Cardiac septum (tissue), 1 donor: ENCODE measurements at places on chromosomes 2 and 18.

- no peak for DNase-seq
These were observed 48.1 kb upstream of the CNOT11 start for GRCh38 chr2:101204400-101205115.

DNA sequence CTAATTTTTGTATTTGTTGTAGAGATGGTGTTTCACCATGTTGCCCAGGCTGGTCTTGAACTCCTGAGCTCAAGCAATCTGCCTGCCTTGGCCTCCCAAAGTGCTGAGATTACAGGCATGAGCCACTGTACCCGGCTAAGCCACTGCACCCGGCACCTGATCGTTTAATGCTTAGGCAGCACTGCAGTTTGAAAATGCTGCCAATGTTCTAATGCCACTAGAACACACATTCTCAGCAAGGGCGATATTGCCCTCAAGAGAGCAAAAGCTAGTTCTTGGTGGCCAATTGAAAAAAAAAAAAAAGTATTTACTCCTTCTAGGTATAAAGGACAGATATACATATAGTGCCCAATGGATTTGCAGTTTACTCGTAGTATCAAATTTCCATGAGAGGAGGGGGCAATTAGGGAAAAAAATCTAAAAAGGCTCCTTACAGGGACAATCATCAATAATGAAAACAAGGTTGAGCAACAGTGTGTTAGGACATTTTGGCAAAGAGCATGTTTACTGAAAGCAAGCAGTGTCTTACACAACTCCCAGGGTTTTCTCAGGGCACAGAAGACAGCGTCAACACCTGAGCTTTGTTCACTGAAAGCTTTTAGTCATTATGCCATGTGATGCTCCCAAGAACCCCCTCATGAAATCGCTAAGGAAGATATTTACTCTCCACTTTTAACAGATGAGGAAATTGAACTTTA, 199.9 kb upstream of the PKDCC start:
- no peak for DNase-seq

DNA sequence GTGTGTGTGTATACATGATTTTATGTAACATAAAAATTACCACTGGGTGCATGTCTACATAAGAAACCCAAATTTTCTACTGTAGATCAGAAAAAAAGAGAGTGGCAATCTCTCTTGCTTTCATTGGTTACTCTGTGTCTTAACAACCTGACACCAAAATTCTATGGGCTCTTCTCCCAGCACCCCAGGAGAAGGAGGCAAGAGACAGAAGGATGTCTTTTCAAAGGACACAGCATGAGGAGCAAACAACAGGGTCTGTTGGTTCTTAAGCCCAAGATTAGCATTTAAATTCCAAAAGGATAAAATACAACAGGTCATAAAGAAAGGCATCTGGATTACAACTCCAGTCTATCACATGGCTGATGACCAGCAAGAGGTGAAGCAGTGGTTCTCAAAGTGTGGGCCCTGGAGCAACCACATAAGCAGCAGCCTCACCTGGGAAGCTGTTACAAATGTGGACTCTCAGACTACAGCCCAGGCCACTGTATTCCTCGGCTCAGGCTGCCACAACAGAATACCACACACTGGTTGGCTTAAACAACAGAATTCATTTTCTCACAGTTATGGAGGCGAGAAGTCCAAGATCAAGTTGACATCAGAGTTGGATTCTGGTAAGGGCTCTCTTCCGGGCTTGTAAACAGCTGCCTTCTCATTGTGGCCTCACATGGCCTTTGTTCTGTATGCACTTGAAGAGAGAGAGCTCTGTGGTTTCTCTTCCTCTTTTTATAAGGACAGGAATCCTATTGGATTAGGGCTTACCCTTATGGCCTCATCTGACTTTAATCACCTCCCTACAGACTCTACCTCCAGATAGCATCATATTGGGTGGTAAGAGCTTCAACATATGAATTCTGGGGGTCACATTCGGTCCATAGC, 79.8 kb upstream of the RNF152 start:
- DNase-seq = no peak

GRCh38 chr18:35786365-35787042, 186.0 kb upstream of the RMP24 start:
- no peak for DNase-seq

DNA sequence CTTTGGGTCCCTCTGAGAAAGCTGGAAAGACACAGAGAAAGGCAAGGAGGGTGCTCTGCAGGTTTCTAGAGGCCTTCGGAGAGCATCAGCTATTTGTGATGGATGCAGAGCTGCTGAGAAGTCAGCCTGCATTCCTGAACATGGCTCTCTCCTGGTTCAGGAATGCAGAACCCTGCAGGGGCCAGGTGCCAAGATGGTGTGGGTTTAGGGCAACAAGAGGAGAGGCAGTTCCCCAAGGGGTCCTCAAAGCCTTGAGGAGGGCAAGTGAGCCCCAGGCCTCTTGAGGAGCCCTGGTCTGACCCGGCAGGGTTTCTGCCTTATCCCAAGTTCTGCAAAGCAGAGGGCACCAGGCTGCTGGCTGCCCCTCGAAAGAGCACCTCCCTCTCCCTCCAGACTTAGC, 93.3 kb downstream of the HS1BP3 start:
- DNase-seq = no peak

GRCh38 chr2:188787021-188787657, 187.0 kb upstream of the COL3A1 start:
- DNase-seq = no peak

GRCh38 chr18:48397021-48397420, 12.2 kb downstream of the ZBTB7C start:
- DNase-seq = no peak

DNA sequence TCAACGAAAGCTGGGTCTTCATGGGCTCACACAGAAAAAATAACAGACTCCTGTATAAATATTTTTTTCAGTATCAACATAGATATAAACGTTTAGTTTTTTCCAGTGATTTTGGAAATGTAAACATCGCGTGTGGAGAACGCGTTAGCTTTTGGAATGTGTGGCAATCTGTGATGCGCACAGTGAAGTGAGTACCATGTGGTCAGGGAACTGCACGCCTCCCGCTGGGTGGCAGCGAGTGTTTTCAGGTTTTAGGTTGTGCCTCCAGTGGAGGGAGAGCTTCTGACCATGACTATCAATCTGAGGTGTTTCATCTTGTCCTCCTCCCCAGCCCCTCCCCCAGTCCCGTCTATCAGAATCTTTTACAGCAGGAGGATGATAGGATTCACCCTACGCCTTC, 127.8 kb downstream of the ARHGAP28 start:
- no peak for DNase-seq

DNA sequence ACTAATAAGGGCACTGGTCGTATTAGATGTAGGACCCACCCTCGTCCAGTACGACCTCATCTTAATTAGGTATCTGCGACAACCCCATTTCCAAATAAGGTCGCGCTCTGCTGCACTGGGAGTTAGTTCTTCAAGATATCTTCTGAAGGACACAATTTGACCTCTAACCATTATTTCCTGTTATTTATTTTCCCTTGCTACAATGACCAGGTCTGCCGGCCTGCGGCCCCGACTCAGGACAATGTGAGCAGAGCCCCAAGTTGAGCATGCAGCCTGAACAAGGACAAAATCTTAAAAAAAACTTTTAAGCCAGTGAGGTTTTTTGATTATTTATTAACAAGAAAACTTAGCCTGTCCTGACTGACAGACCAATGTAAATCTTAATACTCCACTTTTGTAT, 107.6 kb downstream of the SMIM21 start:
- no peak for DNase-seq

GRCh38 chr18:51028201-51028805, 1.7 kb upstream of the SMAD4 start:
- DNase-seq = no peak

DNA sequence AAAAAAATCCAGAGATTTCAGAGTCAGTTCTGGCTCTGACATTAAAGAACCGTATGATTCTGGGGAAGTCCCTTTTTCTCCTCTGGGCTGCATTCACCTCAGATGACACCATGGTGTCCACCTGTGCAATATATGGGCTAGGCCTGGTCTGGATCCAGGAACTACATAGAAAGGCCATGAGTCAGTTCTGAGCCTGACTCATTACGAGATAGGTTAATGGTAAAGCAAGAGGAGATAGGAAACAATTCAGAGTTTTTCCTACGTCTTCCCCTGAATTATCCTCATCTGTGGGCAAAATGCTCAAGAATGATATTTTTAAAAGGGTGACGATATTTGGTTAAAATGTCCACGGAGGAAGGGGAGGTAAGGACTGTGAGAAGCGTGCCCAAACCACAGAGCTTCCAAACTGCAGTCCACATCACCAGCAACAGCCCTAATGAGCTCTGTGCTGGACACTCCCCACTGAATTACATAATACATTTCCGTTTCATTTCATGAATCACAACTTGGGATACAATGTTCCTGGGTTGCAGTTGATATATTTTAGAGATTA, 180.1 kb upstream of the OSR1 start:
- no peak for DNase-seq

DNA sequence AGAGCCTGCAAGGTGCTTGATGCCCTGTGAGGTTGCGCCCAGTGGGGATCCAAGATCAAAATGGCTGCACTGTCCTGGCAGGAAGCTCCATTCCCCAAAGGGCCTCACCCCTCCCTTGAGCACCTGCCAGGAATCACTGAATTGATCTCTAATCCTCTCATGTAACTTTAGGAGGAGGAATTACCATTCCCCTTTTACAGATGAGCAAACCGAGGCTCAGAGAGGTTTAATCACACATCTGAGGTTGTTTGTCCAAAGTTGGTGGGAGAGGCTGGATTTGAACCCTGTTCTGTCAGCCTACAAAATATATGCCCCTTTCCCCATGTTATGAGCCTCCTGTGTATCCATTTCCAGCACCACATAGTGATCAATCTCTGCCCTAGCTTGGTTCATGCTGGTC, 10.5 kb downstream of the ASIC4 start:
- DNase-seq = no peak

GRCh38 chr2:147260241-147260640, 584.6 kb upstream of the ACVR2A start:
- DNase-seq = no peak

- no peak for DNase-seq
These were observed 2.5 kb upstream of the YES1 start for GRCh38 chr18:814300-815084.

DNA sequence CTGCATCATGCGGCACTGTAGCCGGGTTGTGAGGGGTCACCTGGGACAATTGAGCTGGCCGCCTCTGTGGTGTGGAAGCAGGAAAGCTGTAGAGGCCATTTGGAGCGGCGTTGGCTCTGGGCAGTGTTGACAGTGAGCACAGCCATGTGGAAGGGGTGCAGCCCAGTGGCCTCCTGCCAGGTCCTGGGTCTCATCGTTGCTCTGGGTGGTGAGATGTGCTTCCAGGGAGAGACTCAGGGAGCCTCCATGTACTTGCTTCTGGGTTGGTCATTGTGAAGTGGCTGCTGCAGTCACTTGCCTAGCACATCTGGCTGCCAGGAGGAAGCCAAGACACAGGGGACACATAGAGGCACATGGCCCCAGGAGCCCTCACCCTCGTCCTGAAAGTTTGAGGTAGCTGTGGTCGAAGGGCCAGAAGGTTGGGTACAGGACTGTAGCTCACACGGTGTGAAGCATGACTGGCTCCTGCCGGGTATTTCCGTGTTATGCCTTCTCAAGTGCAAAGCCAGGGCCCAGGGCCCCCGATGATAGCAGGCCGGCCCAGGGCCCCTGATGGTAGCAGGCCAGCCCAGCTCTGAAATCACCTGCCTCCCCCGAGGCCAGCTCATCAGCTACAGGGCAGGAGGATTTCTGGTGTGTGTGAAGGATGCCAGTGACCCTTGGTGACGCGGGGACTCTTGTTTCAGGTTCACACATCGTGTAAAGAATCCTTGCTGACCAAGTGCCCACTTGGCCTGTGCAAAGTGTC, 82.6 kb downstream of the DGKD start:
- peak; percentile 76 for DNase-seq

DNA sequence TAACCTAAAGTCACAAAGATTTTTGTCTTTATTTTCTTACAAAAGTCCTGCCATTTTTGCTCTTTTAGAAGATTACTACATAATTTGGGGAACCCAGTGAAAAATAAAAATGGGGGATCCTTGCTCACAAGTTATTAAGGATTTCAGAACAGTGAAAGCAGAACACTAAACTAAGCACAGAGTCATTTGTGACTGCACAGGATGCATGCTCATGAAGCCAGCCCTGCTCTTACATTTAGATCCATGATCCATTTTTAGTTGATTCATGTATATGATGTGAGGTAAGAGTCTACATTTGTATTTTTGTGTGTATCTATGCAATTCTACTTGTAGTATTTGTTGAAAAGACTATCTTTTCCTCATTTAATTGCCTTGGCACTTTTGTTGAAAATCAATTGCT, 21.8 kb downstream of the SP140L start:
- DNase-seq = no peak

DNA sequence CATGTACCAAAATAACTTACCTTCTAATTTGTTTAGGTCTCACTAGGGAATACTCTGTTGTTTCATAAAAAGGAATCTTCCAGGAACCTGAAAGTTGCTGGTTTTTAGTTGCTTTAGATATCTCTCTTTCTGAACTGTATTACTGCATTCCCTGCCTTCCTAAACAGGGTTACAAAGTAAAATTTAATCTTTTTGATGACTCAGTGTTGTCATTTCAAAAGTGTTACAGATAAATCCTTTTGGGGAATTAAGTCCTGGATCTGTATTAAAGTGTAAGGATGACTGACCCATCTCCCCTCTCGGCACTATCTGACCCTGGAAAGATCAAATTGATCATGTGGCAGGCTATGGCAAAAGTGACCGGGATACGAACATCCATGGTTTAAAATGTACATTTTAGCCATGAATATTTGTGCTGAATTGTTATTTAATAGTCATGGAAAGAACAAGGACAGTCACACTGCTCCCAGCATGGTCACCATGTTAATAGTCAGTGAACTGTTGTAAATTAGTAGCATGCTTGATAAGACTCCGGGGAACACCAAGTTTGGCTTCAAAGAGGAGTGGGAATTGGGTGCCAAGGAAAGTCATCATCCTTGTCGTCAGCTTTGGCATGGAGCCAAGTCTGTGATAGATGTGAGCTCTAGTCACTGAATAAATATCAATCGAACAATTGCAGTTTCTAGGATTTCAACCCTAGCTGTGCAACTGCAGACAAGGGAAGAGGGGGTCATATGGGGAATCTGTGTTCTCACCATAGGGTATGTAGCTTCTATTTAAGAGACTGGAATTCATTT, 4.2 kb downstream of the PLEKHA3 start:
- no peak for DNase-seq

DNA sequence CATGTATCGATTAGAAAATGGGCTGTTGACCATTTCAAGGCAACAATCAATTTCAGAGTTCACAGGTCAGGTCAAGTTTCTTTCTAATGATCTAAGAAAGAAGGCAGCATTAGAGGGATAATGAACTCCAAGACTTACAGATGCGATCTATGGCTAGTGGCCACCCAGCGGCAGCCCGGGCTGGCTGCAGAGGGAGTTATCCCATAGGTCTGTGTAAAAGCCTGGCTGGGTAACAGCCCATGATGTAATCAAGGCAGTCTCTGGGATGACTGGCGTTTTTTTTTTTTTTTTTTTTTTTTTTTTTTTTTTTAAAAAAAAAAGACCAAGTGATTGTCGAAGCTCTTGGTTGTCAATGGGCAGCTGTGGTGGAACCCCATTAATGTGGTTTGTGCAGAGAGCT, 171.1 kb upstream of the SKOR2 start:
- DNase-seq = no peak
